CD4-positive, alpha-beta memory T cell (primary cell): ENCODE measurements at places on chromosomes 4 and X.
A peak's percentile ranks its signal among the peaks of the same experiment; 100 is the strongest.

DNA sequence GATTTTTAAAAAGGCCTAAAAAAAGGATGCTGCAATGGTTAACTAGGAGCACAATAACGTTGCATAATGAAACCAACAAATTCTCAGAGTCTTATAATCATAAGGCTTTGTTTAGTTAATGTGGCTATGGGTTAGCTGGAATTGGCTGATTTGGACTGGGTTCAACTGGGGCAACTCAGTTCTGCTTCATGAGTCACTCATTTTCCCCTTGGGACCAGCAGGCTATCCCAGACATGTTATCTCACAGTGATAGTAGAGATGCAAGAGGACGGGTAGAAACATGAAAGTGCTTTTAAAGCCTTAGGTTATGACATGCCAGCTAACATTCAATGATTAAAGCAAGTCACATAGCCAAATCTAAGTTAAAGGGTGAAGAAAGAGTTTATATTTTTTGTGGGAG, 189.2 kb upstream of the GK2 start:
- no peak for DNase-seq

DNA sequence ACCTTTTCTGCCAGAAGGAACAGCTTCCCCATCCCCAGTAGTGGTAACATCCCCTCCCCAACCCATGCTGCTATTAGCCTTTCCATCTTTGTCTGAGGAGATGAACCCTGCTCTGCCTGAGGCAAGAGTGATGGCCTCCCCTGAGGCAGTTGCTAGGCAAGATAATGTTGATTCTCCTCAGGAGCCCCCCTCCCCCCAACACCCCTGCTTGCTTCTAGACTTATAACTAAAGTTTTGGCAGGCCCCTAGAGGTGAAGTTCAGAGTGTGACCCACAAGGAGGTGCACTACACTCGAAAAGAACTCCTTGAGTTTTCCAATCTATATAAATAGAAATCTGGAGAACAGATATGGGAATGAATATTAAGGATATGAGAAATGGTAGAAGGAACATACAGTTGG, 962.5 kb downstream of the ADGRL3 start:
- DNase-seq: no peak

GRCh38 chrX:130171446-130172126, at the start of gene RAB33A:
RAB33A (plus strand) TSS chrX:130171962; CDS start chrX:130172063, 101 bp downstream.
- peak; percentile 59 for DNase-seq

DNA sequence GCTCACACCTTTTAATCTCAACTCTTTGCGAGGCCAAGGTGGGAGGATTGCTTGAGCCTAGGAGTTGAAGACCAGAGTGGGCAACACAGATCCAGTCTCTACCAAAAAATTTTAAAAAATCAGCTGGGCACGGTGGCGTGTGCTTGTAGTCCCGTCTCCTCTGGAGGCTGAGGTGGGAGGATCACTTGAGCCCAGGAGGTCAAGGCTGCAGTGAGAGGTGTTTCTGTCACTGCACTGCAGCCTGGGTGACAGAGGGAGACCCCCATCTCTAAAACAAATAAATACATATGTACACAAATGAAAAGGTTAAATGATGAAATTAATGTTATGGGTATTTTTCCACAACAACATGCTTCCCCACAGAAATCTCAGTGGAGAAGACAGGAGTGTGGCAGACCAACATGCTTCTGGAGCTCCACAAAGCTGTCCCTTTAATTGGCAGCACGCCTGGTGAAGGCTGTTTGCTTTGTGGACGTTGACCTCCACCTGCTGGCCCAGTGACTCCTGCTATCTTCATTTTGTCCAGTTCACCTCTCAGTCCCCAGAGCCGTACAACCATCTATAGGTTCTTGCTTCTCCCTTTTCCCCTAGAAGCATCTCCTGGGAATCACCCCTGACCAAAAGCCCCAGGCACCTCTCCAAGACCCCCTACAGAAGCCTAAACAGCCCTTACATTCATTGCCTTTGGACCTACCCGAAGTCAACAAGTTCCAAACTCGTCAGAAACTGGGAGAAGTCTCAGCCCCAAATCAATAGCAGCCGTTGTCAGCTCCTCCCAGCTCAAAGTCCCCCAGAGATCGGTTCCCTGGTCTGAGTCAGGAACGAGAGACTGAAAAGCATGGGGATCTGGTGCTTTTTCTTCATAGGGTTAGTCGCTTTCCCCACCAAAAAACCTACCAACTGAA, 36.4 kb upstream of the CD99 start:
- DNase-seq: no peak

- DNase-seq: no peak
These were observed 44.7 kb downstream of the SETD7 start for GRCh38 chr4:139511320-139511719.

- DNase-seq: no peak
These were observed 26.0 kb downstream of the TKTL1 start for GRCh38 chrX:154321594-154321993.

- no peak for DNase-seq
These were observed 440 bp upstream of the ARHGAP36 start for GRCh38 chrX:131057706-131058105.

- DNase-seq: no peak
These were observed 101.3 kb upstream of the MAGEB10 start for GRCh38 chrX:27706526-27706925.

- DNase-seq: no peak
These were observed 34.8 kb downstream of the SMPX start for GRCh38 chrX:21723084-21723483.

GRCh38 chr4:138267835-138268234, 25.7 kb upstream of the SLC7A11 start:
- DNase-seq: no peak

- no peak for DNase-seq
These were observed 64.6 kb upstream of the TRPC5 start for GRCh38 chrX:112147206-112147605.

DNA sequence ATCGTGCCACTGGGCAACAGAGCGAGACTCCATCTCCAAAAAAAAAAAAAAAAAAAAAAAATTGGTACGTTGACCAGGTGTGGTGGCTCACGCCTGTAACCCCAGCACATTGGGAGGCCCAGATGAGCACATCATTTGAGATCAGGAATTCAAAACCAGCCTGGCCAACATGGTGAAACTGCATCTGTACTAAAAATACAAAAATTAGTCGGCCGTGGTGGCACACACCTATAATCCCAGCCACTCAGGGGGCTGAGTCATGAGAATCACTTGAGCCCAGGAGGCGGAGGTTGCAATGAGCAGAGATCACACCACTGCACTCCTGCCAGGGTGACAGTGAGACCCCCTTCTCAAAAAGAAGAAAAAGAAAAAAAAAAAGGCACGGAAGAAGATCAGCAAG, 24.5 kb downstream of the RBMX start:
- DNase-seq: no peak

- no peak for DNase-seq
These were observed 251.8 kb downstream of the TENM3 start for GRCh38 chr4:182495031-182495430.

GRCh38 chr4:83285055-83285407, 433 bp upstream of the COQ2 start:
- peak; percentile 46 for DNase-seq

DNA sequence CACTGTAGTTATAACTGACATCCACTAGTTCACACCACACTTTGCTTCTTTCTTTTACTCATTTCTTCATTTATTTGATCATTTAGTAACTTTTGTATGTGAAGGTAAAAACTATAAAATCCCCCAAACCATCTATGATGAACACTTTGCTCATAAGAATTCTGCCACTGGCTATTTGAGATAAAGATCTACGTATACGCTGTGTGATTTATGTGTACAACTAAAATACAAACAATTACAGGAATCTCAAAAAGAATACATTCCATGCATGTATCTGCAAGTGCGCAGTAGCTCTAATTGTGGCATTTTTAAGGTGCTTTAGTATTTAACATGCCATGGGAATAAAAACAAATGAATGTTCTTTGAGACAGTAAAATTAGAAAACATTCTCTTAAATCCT, 156.9 kb upstream of the NAP1L5 start:
- DNase-seq: no peak

DNA sequence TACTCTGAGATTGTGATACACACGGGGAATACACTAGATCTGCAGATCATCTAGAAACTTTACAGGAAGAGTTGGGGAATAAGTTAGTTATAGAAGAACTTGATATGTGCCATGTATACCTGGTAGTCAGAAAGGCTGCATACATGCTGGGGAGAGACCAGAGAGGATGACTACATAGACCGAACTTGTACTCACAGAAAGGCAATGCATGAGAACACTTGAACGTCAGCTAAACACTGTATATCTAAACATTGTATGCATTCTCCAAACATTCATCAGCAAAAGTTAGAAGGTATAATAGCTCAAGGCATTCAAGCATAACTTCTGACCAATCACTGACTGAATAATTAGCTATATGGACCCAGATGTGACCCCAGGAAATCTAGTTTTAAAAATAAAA, 78.0 kb upstream of the PDHA2 start:
- DNase-seq: no peak

GRCh38 chr4:141391293-141391692, 170.6 kb downstream of the ZNF330 start:
- DNase-seq: no peak

GRCh38 chr4:112504807-112505206, 11.2 kb downstream of the NEUROG2 start:
- no peak for DNase-seq

DNA sequence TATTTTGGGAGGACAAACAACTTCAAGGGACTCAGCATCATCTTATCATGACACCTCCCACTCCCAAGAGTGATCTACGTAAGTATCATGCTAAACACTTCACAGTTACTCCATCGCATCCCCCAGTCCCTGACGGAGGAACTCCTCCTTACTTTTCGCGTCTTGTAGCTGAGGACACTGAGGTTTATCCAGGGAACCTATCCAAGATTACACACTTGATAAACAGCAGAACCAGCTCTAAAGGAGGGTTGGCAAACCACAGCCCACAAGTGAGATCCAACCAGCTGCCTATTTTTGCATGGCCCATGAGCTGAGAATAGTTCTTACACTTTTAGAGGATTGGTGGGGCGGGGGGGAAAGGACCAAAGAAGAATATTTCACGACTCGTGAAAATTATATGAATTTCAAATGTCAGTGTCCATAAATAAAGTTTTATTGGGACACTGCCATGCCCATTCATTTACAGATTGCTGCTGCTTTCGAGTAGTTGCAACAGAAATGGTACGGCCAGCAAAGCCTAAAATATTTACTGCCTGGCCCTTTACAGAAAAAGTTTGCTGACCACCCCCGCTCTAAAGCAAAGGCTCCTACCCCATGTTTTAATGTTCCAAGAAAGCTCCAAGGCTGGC, 47.8 kb downstream of the SEPSECS start:
- no peak for DNase-seq

- DNase-seq: no peak
These were observed 430 bp downstream of the HDAC6 start for GRCh38 chrX:48802089-48802904.

GRCh38 chrX:73965833-73966232, 338.1 kb upstream of the ZCCHC13 start:
- no peak for DNase-seq

DNA sequence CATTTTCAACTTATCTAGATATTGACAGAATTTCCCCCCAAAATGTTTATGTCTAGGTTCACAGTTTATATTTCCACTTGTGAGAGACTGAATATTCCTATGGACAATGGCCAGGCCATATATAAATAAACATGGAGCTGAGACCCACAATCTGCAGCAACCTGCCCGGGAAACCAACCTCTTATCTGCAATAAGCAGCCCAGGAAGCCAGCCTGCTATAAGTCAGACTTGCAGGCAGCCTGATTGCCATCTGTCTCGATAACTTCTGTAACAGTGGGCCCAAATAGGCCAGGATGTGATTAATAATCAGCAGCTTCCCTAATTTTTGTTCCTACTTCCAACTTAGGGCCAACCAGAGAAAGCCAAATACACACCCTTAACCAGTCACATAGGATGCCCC, 5.2 kb upstream of the NAP1L5 start:
- no peak for DNase-seq

DNA sequence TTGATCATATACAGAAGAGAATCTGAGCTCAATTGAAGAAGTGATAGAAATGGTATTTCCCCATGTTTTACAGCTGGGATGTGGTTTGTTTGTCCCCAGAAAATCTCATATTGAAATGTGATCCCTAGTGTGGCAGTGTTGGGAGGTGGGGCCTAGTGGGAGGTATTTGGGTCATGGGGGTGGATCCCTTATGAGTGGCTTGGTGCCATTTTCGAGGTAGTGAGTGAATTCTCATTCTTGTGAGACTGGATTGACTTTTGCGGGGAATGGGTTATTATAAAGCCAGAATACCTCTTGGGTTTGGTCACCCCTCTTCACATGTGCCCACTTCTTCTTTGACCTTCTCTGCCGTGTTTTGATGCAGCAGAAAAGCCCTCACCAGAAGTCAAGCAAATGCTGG, 29.6 kb upstream of the PAGE1 start:
- no peak for DNase-seq

- DNase-seq: no peak
These were observed 11.9 kb upstream of the ADH7 start for GRCh38 chr4:99447079-99447478.

DNA sequence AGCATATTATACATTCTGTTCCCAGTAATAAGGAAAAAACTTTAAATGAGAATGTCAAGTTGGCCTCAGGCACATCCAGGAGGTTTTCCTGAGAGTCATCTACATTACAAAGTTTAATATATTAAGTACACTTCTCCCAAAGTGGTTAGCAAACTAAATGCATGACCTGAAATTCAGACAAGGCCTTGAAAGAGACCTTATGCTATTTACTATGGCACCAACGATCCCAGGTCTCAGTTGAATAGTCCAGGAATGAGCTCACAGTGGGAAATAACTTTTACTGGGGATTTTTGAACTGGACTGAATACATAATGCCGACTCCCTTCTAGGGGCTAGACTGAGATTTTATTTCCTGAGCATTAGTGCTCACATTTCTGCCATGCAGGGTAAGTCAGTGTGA, 1577.5 kb upstream of the PCDH7 start:
- no peak for DNase-seq

- no peak for DNase-seq
These were observed 168.5 kb downstream of the PDGFC start for GRCh38 chr4:156803056-156803455.

DNA sequence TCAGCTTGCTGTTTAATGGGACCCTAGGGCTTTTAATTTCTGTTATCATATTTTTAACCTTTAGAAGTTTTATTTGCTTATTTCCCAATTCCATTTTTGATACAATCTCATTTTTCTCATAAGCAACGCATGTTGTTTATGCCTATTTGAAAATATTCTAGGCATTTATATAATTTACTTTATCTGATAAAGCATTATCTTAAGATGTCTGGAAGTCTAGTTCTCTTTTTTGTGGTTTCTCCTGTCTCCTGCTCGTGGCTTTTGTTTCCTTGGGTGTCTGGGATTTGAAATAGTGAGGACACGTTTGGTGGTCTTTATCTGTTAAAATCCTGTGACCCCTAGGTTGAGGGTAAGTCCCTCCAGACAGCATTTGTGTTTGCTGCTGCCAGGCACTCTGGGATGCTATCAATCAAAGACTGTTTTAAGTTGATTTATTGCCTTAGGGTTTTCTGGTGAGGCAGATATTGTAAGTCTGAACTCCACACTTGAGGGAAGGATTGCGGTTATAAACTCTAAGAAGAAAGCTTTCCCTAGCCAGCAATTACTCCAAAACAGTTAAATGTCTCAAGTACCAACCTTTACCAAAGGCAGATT, 208.0 kb downstream of the PRDM5 start:
- DNase-seq: no peak

- DNase-seq: no peak
These were observed 50.9 kb downstream of the BEND4 start for GRCh38 chr4:42101446-42101975.

GRCh38 chr4:108327642-108328382, 159.1 kb upstream of the LEF1 start:
- DNase-seq: no peak
